RKO (cell line): ENCODE measurements at places on chromosomes 13 and 19.
A peak's percentile ranks its signal among the peaks of the same experiment; 100 is the strongest.

DNA sequence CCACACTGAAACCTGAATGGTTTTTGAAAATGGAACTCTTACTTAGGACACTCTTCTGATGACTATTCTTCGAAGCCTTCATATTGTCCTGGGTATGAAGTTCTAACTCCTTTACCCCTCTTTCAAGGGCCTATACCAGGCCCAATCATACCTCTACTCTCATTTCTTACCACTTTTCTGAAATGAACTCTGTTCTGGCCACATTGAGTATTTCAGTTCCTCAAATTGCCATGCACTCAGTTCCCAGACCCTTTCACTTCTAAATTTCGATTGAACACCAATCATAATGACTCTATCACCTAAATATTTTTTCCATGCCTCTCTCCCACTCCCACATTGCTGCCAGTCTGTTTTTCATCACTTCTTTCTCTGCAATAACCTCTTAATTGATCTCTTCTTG, 53.7 kb downstream of the LACC1 start:
- DNase-seq: no peak

DNA sequence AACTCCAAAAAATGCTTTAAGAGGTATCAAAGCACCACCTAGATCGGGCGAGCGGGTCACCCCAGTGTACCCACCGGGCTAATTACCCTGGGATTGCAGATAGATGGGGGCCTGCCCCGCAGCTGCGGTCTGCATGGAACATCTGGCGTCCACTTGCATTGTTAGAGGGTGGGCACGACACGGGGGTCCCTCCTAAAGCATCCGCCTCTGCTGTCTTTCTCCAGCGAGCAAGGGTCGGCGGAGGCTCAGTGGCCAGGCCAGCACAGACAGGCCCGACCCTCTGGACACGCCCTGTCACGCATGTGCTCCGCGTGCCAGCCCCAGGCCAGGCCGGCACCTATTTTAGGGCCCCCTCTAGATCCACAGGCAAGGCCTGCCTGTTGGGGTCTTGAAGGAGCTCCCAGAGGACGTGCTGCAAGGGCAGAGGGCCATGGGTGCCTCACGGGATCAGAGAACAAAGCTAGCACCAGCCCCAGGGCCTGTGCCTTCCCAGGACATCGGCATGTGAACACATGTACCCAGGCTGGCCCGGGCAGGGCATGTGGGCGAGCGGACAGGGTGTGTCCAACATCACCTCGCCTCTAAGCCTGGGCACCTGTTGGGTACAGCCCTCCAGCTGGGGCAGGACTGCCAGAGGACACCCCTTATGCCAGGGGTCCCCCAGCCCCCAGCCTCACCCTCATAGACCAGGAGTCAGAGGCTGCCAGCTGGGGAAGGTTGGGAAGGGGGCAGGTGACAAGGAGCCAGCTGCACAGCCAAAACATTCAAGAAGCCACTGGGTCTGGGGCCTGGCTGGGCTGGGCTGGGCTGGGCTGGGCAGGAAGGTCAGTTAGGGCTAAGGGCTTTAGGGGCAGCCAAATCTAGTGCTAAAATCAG, 35.6 kb upstream of the NANOS3 start:
- DNase-seq: peak; percentile 55

DNA sequence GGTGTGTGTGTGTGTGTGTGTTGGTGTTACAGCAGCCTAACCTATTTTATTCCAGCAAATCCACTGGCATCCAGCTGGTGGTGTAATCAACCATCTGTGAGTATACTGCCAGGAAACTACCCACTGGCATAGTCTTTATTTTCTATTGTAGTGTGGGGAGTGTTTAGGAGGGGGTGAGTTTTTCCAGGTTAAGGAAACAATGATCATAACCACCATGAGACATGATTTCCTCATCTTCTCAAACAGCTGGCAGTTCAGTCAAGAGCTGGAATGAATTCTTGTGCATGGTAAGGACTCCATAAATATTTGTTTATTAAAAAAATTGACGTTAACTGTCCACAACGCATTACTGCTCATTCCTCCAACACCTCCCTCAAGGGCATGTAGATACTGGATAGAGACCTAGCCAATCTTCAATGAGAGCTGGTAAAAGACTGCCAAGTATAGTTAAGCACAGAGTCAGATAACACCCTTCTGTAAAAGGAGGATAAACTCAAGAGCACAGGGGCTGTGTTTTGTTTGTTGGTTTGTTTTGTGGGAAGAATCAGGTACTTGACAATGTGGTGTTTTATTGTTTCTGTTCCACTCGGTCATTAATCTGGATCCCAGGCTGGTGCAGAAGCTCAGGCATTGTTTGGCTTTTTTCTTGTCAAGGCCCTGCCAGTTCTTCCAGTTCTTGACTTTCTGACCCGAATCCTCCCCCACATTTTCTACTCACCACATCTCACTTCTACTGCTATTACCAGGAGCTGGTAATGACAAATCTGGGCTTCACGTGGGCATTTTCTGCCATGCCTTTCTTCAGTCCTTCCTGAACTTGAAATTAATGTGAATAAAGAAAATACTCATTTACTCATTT, 31.6 kb upstream of the SLC46A3 start:
- DNase-seq: no peak

GRCh38 chr13:73891805-73892204, 242.4 kb downstream of the KLF12 start:
- DNase-seq: no peak

- no peak for DNase-seq
Observed at GRCh38 chr13:104024416-104025170, 958.4 kb upstream of the SLC10A2 start.

DNA sequence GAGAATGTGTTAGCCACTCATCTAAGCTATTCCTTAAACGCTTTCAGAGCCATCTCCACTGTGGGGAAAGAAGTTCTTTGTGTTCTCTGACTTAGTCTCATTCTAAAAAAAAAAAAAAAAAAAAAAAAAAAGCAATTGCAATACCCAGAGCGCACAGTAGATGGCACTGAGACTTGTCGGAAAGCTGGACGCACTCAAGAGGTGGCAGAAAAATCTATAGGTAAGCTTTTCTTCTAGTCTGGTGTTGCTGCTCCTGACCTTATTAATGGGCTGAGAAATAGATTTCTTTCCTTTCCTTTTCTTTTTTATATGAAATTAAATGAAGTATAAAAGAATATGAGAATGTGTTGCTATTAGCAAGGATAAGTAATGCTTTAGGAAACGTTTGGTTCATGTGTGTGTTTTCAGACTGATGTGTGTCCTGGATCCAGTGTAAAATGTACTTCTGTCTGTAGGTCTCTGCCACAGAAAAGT, 4.7 kb upstream of the GJB2 start:
- peak; percentile 49 for DNase-seq

DNA sequence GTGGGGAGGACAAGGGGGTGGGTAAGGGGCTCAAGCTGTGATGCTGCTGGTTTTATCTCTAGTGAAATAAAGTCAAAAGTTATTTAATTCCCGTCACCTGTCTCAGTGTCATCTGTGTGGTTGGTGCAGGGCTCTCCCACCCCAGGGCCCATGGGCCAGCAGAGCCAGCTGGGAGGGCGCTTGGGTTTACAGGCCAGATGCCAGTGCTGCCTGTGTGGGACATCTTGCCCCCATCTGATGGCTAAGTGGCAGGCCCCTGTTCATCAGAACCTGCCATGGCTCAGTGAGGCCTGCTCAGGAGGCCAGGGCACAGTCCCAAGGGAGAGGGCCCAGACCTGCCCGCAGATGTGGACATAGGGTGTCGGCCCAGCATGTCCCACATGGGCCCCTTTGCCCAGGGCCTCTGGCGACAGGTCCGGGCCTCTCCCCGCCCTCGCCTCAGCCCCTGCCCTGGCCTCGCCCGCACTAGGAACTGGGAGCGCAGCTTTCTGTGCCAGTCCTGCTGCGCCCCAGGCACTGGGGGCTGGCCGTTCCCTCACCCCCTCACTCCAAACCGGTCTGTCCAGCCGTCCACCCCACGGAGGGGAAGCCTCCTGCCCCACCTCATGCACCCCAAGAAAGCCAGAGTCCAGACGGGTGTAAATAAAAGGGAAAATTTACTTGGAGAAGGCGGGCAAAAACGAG, 5.3 kb downstream of the ZNF296 start:
- DNase-seq: no peak

DNA sequence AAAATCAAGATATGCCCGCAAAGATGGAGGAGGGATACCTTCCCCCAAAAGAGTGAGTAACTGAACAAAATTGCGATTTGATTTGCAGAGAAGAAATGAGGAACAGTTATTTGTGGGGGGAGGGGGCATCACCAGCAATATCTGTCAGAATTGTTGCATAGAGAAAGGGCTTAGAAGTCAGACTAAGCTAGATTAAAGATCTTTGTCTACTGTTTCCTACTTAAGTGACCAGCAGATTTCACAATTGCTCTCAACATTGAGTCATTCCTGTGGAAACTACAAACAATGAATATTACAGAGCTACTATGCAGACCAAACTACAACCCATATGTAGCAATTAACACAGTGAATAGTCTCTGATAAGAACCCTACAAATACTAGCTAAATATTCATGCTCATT, 27.4 kb downstream of the FPR3 start:
- DNase-seq: no peak

GRCh38 chr19:44722131-44723121, 23.5 kb downstream of the CEACAM16 start:
- DNase-seq: no peak

DNA sequence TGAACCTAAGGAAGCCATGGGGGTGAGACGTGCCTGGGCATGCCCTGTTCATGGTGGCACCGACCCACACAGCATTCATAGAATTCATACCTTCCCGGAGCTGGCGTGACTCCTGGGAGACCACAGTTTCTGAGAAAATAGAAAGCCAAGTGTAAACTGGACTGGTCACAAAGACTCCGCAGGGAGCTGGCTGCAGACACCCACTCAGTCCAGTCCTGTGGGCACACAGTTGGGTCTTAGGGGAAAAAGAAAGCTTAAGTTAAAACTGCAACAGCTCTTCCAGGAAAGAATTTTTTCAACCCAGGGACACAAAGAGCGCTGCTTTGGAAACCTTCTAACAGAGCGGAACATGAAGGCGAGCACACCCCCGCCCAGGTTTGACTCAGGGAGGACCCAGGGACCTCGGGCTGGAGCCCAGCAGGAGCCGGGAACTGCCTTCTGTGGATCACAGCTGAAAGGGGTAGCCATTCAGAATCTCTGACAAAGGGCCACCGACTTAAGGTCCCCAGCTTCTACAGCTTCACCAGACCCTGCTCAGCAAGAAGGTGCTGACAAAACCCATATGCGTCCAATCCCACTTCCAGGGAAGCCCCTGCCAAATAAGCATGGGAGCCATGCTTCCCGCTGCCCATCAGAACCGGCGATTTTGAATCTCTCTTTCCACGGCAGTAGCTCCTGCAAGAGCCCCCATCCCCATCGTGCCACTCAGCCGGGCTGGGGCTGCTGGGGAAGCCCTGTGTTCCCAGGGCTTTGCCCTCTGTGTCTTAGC, 183.7 kb downstream of the COL4A1 start:
- no peak for DNase-seq

DNA sequence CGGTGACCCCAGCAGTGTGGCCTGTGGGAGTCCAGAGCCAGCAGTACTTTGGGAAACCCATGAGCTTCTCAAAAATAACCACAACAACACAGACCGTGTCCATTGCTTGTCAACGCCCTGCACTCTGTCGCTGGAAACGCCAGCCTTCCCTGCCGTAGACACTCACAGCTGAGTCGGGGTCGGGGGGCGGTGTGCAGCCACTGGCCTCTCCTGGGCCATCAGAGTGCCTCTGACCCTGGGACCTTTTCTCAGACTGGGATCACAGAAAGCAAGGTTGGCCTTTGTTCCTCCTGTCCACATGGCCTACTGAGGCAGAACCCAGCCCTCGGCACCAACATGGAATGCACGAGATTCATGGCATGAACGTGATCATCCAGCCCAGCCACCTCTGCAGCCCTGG, 95.7 kb downstream of the TUBA3C start:
- no peak for DNase-seq

- DNase-seq: no peak
Observed at GRCh38 chr13:73535341-73535740, 476.5 kb downstream of the KLF5 start.

DNA sequence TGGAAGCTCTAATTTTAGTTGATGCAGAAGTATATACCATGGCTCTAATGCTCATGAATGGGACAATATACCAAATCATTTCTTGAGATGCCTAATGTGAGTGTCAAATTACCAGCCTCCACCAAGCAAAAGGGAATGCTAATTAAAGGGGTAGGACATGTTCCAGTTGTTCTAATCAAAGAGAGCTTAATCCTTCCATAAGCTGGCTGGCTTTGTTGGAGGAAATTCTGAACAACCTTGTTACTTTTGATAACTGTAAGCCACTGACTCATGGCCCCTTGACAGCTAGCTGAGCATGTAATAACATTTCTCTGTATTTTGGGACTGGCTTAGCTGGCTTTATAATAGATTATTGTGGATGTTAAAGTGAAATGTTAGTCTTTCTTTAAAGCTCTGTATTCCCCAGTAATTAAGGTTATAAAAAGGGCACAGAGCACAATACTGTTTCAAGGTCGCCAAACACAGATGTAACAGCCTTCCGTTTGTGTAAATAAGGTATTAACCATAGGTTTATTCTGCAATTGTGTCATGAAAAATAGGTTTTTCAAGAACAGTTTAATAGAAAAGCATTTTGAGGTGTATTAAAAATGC, 1194.0 kb downstream of the PCDH9 start:
- DNase-seq: no peak

- no peak for DNase-seq
Observed at GRCh38 chr19:49217382-49217781, 59.8 kb downstream of the TRPM4 start.

DNA sequence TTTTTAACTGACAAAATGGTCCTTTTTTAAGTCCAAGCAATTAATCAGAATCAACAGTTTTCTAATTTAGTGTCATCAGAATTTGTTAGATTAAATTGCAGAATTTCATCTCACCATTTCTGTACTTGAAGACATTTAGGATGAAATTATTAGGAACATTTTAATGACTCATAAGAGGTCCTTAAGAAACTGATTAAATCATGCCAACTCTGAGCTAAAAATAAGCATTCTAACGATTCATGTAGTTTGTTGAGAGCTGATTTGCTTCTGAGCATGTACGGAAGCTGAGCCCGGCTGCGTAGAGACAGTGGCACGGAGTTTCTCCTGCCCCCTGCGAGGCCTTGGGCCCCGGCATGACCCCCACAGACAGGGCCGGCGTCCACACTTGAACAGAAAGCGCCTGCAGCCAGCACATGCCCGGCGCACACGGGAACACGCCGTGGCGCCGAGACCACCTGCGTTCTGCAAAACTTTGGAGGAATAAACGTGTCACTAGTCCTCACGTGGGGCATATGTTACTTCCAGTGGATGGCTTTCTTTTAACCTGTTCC, 89.7 kb upstream of the MCF2L start:
- no peak for DNase-seq
